ENCODE measurements at places on chromosomes 13 and 19.

GRCh38 chr13:41117869-41118268 is 14.7 kb downstream of the KBTBD6 start:
- no peak for DNase-seq

GRCh38 chr19:10195199-10195519 is 406 bp upstream of the DNMT1 start:
- no peak for DNase-seq

DNA sequence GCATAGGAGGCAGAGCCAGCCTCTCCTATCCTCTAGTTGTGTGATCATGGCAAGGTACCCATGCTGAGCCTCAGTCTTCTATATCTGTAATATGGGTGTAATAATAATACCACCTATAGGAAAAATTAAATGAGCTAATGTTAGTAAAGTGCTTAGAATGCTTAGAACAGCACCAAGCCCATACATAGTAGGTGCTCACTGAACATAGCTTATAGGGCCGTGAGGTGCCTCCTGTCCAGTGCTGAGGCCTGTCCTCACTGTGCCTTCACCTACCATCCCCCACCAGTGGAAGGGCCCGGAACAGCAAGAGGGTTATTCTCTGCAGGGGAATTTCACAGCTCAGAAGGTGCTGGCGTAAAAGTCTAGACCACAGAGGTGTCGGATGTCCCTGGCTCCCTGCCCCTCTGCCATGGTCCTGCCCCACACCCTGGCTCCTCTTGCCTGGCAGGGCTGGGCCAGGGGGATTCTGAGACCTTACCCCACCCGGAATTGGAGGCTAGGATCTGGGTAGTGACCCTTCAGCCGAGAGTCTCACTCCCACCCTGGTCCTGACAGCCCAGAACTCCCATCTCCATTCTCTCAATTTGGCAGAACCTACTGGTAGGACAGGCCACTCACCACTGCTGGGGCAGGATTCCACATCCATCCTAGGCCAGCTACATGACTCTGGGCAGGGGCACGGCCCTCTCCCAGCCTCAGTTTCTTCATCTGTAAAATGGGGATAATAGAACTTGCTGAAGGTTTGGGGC is 2.2 kb upstream of the SCN1B start:
- DNase-seq = no peak

DNA sequence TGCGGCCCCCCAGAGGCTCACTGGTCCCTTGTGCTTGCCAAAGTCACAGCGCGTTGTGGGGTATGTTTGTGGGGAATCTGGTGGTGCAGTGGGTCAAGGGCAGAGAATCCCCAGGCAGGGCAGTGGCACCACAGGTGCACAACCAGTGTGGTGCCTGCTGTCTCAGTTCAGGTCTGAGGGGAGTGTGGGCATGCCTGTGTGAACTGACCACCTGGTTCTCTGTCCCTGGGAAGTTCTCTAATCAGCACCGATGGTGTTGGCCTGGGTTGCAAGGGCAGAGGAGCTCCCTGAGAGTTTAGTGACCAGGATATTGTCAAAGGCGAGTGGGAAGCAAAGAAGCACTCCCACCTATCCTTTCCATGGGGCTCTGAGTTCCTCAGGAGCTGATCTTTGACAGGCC is 37.7 kb downstream of the ACSBG2 start:
- no peak for DNase-seq

GRCh38 chr13:55120631-55121030 is 2020.1 kb upstream of the PRR20A start:
- no peak for DNase-seq

DNA sequence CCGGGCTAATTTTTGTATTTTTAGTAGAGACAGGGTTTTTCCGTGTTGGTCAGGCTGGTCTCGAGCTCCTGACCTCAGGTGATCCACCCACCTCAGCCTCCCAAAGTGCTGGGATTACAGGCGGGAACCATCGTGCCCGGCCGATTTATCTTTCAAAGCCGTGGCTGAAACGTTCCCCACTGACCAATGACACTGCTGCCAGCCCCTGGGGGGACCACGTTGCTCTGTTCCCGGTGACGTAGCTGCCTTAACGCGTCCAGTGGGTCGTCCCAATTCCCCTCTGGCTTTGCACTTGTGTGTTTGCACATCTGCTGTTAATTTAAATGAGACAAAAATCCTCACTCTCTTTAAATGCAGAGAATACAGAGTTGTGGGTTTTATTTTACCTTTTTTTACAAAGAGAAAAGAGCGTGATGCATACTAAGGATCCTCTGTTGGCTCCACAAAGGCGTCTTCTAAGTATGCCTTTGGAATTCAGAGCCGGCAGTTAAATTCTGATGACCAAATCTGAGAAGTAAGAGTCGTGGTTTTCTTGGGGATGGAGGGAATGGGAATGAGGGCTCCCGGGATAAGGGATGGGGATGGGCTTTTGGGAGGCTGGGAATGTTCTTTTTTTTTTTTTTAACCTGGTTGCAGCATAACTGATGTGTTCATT is 18.6 kb upstream of the LMTK3 start:
- DNase-seq = no peak

Measured in nephron progenitor cell (in vitro differentiated cells).